ENCODE measurements at places on chromosomes 6 and 20.
A peak's percentile ranks its signal among the peaks of the same experiment; 100 is the strongest.

DNA sequence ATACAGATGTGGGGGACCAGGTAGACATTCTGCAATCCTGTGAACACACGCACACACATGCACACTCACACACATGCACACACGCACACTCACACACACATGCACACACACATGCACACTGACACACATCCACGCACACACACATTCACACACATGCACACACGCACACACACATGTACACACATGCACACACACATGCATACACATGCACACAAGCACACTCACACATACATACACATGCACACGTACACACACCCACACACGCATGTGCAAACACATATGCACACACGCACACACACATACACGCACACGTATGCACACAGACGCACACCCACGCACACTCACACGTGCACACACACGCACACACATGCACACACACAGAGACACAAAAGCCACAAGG is 14.3 kb upstream of the GGTLC1 start:
- no peak for DNase-seq

DNA sequence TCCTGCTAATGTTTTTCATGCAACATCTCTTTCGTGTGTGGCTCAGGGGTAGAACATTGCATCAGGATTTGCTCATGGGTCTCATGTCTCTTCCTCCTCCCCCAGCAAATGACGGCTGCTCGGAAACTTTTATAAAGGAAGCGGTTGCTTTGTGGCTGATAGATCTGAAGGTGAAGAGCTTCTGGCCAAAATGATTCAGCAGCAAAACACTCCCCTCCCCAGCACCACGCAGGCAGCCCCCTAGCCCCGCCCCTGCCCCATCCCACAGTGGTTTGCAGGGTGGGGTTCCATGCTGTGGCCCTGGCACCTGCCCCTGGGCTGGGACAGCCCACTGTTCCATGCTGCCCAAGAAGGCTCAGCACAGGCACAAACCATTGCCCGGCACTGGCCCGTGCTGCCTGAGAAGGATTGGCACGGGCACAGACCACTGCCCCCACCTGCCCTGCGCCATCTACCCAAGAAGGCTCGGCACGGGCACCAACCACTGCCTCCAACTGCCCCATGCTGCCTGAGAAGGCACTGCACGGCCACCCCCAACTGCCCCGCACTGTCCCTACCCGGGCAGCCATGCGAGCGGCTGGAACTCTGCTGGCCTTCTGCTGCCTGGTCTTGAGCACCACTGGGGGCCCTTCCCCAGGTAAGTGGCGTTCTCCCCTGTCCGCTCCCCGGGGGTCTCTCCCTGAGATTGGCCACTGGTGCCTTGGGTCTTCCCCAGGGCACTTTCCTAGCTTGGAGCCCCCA is at the start of gene CST7:
Gene CST7, plus strand, starts transcription at position 331 of the 741 bp plus-strand sequence. Its CDS starts 237 bp downstream, at position 568.
- peak; percentile 57 for DNase-seq

- no peak for DNase-seq
Measured at GRCh38 chr6:32943864-32944649, 3.2 kb upstream of the HLA-DMB start.

DNA sequence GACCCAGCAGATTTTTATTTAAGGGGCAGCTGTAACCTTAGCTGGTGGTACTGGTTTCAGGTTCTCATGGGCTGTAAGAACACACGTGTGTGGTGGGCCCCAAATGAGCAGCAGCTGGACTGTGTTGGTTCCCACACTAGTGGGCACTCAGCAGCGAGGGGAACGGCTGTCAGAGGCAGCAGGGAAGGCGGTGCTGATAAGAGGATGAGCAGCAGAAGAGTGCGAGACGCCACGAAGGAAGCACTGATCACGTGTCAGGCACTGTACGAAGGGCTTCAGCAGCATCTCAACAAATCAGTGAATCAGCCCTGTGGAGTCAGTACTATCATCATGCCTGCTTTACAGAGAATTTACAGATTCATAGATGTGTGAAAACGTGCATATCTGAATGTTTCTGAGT is 41.0 kb upstream of the EMILIN3 start:
- no peak for DNase-seq

- no peak for DNase-seq
Measured at GRCh38 chr6:28785962-28786679, 137.7 kb downstream of the TRIM27 start.

GRCh38 chr6:21051777-21052176 is 517.5 kb downstream of the CDKAL1 start:
- DNase-seq: no peak

GRCh38 chr6:168157272-168158212 is 78.5 kb upstream of the FRMD1 start:
- no peak for DNase-seq

GRCh38 chr20:18055261-18055660 is 2.5 kb downstream of the OVOL2 start:
- DNase-seq: no peak

DNA sequence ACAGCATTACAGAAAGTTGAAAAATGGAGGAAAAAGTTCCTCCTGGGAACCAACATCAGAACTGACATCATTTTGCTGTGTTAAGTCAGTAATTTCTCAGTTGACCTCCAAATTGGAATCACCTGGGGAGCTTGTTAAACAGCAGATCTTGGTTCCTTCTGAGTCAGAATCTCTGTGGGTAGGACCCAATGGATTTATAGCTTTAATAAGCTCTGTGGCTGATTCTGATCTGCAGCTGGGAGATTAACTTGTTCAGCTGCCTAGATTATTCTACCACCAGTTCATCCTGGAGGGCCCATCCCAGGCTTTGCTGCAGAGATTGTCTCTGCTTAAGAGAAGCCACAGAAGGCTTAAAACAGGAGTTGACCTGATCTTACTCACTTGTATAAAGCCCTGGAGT is 90.7 kb upstream of the POPDC3 start:
- no peak for DNase-seq

DNA sequence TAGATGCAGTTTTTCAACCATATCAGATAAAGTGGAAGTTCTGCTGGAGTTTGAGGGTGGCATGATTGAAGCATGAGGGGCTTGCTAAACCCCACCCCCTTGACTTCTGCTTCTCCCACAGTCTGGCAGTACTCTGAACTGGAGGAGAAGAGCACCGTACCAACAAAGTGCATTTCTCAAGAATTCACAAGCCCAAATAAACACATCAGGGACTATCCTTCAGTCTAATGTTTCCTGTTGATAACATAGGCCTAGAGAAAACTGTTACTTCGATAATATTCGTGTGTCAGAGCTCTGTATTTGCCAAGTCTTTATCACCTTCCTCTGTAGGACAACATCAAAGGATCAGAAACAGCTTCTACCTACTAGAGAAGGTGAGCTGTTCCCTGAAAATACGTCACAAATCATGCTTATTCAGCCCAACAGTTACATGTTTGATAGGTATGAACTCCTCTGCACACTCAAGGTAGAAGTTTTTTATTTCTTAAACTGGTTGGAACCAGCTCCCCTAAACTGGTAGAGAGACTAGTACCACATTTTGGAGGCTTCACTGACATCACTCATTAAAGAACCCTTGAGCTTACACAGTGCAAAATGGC is 153.2 kb upstream of the PRND start:
- no peak for DNase-seq

DNA sequence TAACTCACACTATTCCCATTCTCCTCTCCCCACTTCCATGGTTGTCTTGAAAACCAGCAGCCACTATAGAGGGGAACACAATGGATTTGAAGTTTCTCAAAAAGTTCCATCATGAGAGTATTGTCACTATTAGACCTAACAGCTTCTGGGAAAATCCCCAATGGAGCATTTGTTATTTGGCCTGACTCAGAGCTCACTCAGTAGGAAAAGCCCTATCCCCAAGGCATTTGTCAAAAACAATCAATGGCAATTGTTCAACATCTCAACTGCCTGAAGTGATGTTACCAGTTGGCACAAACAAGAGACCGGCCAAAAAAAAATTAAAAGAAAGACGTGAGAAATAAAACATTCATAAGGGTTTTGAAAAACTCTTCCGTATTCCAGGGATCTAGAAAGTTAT is 98.8 kb downstream of the MYLK4 start:
- no peak for DNase-seq

DNA sequence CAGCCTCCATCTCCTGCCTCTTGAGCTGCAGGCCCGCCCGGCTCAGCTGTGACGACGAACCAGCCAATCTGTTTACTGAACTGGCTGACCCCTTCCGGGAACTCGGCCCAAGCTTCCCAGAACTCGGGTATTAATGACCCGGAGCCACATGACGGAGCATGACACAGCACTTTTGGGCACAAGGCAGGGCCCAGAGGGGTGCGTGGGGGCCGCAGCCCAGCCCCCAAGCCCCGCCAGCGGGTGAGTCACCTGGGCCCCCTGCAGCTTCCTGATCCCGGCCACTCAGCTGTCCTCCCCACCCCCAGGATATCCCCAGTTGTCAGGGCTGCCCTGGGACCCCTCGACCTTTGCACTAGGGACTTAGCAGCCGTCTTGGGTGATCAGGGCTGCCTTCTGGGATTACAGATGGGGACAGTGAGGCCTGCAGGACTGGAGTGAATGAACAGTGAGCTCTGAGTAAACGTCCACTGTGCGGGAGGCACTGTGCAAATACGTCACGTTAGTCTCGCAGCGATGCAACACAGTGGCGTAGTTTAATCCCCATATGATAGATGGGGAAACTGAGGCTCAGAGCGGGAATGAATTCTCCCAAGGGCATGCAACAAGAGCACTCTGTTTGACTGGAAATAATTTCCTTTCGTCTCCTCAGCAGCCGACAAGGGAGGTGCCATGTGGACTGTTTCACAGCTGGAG is 102.1 kb downstream of the CEBPB start:
- DNase-seq: no peak

GRCh38 chr6:158040804-158041347 is 59.2 kb downstream of the SYNJ2 start:
- no peak for DNase-seq

GRCh38 chr6:56450882-56451739 is 191.6 kb downstream of the DST start:
- DNase-seq: no peak

DNA sequence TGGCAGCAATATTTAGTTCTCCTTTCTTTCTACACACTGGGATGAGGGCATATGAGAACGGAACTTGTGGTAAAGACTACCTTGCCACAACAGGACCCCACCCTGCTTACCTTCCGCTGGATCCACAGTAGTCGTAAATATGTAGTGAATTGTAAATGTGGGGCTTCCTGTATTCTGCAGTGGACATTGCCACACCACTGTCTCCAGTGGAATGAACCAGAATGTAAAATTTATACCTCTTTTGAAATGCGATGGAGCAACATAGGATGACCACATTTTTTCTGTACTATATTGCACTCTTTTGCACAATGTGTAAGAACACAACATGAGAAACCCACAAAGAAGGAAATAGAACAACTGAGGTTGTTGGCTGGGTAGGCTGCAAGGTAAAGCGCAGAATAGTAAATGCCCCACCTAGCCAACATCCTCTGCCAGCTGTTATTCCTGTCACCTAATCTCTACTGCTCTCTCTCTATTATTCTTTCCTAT is 16.1 kb upstream of the RIPOR2 start:
- DNase-seq: no peak

DNA sequence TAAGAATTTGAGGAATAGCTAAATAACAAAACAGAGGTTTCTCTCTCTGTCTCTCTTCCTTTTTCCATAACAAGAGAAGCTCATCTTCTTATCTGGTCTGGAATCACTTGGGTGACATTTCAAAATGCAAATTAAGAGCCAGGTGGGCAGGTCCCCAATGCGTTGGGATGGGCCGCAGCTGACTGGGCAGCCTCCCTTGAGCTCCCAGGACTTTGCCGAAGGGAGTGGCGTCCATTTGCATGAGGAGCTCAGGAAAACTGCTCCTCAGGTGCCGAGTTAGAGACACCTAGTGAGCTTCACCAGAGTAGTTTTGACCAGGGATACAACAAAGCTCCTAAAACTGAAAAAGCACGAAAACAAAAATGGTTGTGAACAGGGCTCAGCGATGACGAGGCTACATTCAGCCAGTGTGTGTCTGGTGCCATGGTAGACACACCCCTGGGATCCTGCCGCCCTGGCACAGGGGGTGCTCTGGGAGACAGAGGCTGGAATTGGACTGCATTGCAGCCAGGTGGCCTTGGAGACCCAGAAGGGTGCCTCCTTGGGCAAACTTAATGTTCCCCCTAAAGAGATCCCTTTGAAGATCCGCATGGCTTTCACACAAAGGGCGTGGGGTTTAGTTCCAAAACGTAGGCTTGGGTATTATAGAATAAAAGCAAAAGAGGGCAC is 13.5 kb upstream of the SERPINB6 start:
- DNase-seq: no peak

DNA sequence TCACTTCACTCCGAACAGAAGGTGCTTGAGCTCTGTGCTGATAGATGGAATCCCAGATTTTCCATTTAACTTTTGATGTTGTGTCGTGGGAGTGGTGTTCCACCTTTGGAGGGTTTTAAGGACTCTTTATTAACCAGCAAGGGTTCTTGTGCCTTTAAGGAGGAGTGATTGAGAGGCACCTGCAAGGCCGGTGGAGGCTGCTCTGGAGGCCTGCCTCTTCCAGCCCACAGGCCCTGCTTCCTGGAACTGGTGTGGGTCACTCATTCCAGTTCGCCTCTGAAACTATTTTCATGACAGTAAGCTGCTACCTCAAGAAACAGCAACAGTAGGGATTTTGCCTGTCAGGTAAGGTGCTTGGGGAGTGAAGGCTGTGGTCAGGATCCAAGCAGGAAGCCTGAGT is 58.8 kb upstream of the APCDD1L start:
- peak; percentile 37 for DNase-seq

GRCh38 chr20:44715499-44716308 is 535 bp downstream of the CCN5 start:
- peak; percentile 75 for DNase-seq

DNA sequence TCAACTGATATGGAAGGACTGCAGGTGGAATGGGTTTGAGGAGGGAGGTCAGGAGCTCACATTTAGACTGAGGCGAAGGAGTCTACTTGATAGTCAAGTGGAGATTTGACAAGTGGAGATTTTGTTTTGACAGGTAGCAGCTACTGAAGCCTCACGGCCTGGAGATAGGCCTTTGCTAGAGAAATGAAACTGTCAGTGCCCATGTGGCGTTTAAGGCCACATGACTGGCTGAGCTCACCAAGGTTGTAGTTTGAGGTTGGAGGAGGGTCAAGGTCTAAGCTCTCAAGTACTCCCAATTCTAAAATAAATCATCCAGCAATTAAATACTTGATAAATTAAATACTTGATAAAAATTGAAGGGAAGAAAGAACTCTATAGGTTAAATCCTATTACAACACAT is 80.1 kb upstream of the C6orf118 start:
- no peak for DNase-seq

- no peak for DNase-seq
Measured at GRCh38 chr6:157492249-157492648, 111.3 kb downstream of the ZDHHC14 start.

DNA sequence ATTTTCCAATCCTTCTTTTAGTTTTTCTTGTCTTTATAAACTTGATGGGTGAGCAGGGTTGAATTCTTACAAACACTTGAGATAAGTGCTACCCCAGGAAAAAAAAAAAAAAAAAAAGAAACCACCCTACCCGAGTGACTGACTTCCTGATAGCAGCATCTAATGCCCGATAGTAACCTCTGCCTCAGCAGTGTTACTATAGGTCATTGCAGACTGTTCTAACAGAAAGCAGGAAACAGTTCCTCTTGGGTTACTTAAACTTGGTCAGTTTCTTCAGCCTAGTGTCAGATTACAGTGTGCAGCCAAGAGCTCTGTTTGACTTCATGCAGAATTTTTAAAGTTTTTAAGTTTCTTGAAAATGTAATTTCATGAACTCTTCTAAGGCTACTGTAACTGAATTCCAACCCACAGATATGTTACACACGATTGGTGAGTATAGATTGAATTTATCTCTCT is 2.1 kb downstream of the MYLIP start:
- DNase-seq: no peak
